Esophagus muscularis mucosa (tissue), 4 donors: ENCODE measurements at places on chromosomes 16 and 17. TPM values are rescaled to one million over a fixed set of nuclear protein-coding genes. Genes with fewer than 3 reads are reported as not detected.

The C16orf86 gene
- 6.2 TPM for total RNA-seq

The CLUH gene
- total RNA-seq = 78.2 TPM

The SLC6A2 gene
- 0.33 TPM for total RNA-seq

The NPIPB13 gene
- total RNA-seq = 0.83 TPM

The ZNF205 gene
- 12.9 TPM for total RNA-seq

The HOXB2 gene
- total RNA-seq = 86.4 TPM

The WNT9B gene
- not detected for total RNA-seq

The PHOSPHO1 gene
- 1.5 TPM for total RNA-seq

The CDH8 gene
- total RNA-seq = 1.8 TPM

The ACAP1 gene
- 5.0 TPM for total RNA-seq

The ABCC12 gene
- not detected for total RNA-seq

The FXR2 gene
- 65.8 TPM for total RNA-seq

The CD300LB gene
- not detected for total RNA-seq

The KRT20 gene
- not detected for total RNA-seq

The MGRN1 gene
- 47.9 TPM for total RNA-seq

The TGFB1I1 gene
- total RNA-seq = 255 TPM

The CEP95 gene
- total RNA-seq = 39.5 TPM

The KREMEN2 gene
- 0.13 TPM for total RNA-seq

The RAD51D gene
- 10.0 TPM for total RNA-seq

The CETP gene
- 0.19 TPM for total RNA-seq

The DRC3 gene
- 4.2 TPM for total RNA-seq

The P2RX5 gene
- total RNA-seq = 1.5 TPM

The CDC6 gene
- total RNA-seq = 0.46 TPM

The LGALS9B gene
- total RNA-seq = not detected

The EFCAB13 gene
- 4.0 TPM for total RNA-seq

The DNAAF8 gene
- 0.84 TPM for total RNA-seq

The PPP1R27 gene
- not detected for total RNA-seq

The GDPD3 gene
- total RNA-seq = 2.5 TPM

The ELMO3 gene
- total RNA-seq = 0.52 TPM

The KRTAP4-1 gene
- not detected for total RNA-seq

The SOST gene
- total RNA-seq = not detected

The IRX5 gene
- total RNA-seq = not detected

The STX1B gene
- total RNA-seq = 1.2 TPM

The NOD2 gene
- total RNA-seq = 6.0 TPM

The MRPL28 gene
- 53.6 TPM for total RNA-seq

The FBXW10 gene
- 0.42 TPM for total RNA-seq

The NPB gene
- total RNA-seq = not detected

The SPAG5 gene
- 0.98 TPM for total RNA-seq

The ZFP3 gene
- 4.7 TPM for total RNA-seq

The ACLY gene
- 62.8 TPM for total RNA-seq

The MARVELD3 gene
- total RNA-seq = not detected

The MYH13 gene
- total RNA-seq = not detected

The OR1A1 gene
- not detected for total RNA-seq
